CD4-positive, alpha-beta T cell treated with Interleukin-12 subunit alpha and Interleukin-12 subunit beta, for 1 hour (primary cell): ENCODE measurements at places on chromosomes 5 and 9.

DNA sequence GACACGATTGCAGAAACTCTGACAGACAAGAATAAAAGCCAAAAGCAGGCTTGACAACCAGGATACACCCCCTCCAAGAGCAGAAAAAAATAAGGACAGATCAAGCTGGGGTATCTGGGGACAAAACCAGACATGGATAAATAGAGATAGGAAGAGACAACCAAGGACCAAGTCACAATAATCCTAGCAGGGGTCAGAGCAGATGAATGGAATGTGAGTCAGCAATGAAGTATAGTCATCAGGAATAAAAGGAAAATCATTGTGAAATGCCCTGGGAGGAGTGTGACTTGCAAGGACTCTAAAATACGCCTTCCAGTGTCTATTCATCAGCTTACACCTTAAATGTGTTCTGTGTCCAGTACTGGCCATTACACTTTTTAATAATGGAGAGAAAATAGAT, 206.8 kb downstream of the CAAP1 start:
- no peak for DNase-seq

GRCh38 chr9:31908158-31908890, 476.1 kb upstream of the ACO1 start:
- DNase-seq = no peak

DNA sequence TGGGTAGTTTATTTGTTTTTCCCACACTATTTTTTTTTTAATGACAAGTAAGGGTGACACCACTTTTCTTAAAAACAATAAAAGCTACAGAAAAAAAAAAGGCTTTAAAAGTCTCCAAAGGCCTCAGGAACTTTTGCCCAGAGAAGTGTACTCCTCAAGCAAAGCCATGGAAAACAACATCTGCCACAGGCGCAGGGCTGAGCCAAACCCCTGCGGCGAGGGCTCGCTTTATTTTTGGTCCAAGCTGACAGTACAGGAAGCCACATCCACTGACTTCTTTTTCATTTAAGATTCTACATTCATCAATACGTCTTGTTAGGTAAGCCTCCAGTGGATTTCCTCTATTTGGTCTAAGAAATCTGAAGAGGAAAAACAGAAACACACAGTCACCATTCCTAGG, 51.9 kb upstream of the IFNK start:
- DNase-seq = no peak

DNA sequence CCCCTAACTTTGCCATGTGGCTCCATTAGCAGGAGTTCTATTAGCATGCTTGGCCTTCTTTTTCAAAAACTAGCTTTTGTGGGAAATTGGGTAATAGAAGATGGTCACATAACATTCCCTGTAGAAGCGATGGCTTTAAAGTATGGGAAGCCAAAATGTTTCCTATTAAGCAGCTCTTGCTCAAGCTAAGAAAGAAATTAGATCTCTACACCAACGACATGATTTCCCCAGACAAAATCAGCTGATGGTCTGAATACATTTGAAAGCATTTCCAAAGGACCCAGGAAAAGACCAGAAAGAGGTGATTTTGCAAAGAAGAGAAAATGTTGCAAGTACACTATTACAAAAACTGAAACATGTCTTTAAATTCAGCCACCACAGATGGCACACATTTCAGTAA, 4.8 kb upstream of the NFIL3 start:
- DNase-seq = no peak

GRCh38 chr5:1007221-1007680, 1.4 kb upstream of the NKD2 start:
- no peak for DNase-seq

GRCh38 chr9:78453450-78453849, 156.5 kb downstream of the PSAT1 start:
- no peak for DNase-seq

GRCh38 chr9:86183229-86184137, 76.0 kb downstream of the C9orf153 start:
- no peak for DNase-seq

DNA sequence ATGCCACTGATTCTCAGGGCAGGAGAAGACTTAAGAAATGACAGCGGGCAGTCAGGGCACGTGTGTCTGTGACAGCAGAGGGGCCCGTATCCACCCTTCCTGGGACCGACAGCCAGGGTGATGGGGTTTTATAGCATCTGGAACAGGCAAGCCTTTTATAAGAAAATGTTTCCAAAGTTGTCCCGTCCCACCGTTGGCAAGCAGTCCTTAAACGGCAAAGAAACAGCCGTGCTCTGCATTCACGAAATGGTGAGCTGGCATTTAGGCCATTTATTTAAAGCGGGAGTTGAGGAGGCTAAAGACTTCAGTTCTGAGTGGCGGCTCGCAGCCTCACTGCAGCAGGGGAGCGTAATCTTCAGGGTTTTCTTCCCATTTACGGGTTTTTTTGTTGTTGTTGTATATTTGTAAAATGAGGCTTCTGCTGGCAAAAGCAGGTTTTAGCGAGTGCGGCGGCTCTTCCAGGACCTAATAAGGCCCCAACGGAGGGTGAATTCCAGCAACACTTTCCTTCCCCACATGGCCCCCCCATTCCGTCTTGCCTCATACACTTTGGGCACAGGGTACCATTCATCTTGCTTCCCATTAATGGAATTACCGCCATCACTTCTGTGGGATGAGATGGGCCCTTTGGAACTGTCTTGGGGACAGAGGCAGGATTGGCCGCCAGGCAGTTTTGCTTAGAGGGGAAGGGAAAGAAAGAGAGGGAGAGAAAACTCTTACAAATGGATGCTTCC, 15.8 kb downstream of the NEK6 start:
- no peak for DNase-seq

DNA sequence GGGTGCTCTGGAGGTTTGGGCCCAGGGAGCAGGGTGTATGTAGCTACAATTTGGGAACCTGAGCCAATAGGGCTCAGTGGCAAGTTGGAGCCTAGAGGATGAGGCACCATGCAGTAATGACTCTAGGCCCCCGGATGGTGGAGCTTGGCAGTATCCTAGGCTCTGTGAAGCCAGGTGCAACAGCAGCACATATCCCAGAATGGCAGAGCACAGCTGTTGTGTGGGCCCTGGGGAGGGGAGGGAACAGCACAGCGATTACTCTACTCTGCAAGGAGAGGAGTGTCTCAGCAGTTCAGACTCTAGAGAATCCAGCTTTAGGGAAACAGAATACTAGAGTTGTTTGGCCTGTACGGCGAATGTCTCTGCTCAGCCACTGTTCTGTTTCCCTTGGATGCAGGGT, 56.1 kb downstream of the LRRTM2 start:
- DNase-seq = no peak

DNA sequence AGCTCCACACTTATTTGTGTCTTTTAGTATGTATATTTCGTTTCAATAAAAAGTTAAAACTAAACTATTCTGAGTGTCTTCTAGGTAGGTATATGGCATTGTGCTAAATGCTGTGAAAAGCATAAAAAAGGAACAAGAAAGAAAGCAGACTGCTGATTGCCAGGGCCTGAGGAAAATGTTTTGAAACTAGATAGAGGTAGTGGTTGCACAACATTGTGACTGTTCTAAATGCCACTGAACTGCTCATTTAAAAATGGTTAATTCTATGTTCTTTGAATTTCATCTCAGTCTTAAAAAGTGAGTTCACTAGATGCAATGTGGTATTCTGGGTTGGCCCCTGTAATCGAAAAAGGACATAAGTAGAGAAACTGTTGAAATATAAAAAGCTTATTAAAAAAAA, 2.6 kb upstream of the ALAD start:
- DNase-seq = no peak

DNA sequence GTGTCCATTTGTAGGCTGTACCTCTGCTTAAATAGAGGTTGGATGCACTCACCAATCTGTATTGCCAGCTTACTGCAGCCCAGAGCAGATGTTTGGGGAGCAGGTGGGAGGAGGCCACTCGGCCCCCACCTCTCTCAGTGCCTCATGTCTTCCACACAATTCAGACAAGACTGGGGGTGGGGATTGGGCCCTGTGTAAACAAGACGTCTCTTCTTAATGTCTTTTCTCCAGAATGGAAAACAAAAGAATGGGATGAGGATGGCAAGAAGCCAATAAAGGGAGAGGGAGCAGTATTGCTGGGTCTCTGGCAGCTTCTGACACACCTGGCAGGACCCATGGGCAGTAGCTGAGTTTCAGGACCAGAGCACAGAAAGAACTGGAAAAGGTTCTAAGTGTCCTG, 64.9 kb downstream of the SIL1 start:
- DNase-seq = no peak

GRCh38 chr5:67409126-67409777, 212.7 kb upstream of the CD180 start:
- no peak for DNase-seq

DNA sequence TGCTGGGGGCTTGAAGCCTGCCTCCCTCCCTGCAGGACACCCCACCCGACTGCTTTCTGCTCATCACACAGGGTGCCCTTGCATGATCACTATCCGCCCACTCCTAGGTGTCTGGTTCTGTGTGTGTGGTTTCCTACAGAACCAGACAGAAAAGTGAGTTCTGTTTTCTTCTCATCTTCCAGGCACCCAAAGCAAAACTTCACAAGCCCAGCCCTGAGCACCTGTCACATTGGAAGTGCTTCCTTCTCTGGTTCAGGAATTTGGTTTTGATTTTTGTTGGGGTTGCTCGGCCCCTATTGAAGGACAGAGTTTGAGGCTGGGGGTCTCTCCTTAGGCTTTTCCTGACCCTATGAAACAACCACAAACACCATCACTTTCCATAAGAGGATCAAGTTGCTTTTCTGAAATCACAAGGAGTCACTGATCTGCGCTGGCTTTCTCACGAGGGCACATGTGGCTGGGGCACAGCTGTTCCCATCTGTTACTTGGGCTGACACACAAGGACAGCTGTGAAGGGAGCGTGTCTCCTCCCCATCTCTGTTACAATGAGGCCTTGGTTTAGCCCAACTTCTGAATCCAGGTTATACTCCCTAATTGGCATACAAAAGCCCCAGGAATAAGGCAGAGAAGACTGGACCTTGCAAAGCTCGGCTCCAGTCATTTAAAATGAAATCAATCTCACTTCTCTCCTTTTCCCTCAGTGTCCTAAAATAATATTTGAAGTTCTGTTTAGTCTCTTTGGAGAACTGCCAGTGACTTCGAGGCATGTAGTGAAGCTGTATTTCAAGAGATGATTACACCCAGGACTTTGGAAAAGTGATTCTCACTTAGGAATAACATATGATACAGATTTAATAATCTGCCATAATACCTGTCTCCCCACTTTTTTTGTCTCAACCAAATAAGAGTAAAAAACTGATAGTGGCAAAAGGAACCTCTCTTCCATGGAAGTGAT, 213.1 kb upstream of the GAS1 start:
- DNase-seq = no peak

- DNase-seq = no peak
Observed at GRCh38 chr5:12848709-12849108, 944.5 kb upstream of the CTNND2 start.

DNA sequence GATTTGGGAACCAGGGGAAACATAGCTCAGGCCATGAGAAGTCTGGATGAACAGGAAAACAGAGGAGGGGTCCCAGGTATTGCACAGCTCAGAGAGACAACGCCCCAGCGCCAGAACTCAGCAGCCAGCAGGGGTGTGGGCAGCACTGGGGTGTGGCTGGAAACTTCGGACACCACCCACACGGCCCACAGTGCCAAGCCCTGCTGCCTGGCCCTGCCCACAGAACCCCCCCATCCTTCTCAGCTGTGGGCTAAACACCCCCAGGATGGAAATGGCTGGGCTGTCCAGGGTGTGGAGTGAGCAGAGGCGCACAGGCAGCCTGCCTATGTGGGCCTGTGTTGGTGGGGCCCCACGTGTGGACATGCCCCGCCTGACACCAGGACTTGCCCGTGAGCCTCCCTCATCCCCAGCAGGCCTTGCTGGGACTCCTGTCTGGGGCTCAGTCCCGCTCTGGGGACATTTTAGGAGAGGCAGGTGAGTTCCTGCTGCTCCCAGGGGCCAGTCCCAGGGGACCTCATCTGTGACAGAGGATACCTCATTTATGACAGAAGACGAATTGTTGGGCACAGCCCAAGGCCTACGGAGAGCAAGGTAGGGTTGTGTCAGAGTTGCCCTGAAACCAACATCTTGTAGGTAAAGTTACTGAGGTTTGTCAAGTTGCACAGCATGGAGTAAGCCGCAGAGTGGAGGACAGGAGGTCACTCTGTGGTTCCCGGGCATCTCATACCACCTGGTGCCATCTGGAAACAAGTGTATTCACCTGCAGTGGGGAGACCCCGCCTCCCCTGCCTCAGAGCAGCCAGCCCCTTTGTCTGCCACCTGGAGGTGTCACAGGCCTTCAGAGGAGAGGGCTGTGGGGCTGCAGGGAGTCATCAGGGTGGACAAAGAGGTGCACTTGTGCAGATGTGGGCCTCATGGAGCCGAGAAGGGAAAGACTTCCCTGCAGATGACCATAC, 183.2 kb downstream of the AUH start:
- DNase-seq = no peak

DNA sequence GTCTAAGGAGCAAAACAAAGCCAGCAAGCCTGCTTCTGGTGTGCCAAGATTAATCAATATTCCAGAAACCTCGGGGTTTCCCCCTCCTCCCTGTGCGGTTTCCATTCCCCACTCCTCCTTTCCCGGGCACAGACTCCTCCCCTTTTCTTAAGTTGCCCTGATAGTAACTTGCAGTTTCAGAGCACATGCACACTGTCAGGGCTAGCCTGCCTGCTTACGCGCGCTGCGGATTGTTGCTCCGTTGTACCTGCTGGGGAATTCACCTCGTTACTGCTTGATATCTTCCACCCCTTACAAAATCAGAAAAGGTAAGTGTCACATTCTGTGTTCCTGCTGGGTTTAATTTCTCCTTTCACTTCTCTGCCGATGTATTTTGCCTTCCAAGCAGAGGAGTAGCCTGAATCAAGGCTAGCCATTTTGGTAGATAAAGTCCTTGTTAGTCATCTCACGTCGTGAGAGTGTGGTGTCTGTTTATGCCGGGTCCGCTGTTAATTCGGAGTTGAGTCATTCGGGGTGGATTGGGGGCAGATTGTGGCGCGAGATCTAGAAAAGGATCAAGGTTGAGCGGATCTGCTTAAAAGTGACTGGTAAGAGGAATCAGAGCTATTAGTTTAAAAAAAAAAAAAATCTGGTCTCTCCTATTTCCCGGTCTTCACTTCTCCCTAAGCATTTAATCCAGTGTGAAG, at the start of gene SLC1A3:
TSS of gene SLC1A3 (plus strand) at position 179 of the 686 bp plus-strand sequence. CDS start 1,818 bp downstream, outside the sequence.
- DNase-seq = no peak

- no peak for DNase-seq
Observed at GRCh38 chr9:82168585-82168984, 180.0 kb downstream of the SPATA31D1 start.

DNA sequence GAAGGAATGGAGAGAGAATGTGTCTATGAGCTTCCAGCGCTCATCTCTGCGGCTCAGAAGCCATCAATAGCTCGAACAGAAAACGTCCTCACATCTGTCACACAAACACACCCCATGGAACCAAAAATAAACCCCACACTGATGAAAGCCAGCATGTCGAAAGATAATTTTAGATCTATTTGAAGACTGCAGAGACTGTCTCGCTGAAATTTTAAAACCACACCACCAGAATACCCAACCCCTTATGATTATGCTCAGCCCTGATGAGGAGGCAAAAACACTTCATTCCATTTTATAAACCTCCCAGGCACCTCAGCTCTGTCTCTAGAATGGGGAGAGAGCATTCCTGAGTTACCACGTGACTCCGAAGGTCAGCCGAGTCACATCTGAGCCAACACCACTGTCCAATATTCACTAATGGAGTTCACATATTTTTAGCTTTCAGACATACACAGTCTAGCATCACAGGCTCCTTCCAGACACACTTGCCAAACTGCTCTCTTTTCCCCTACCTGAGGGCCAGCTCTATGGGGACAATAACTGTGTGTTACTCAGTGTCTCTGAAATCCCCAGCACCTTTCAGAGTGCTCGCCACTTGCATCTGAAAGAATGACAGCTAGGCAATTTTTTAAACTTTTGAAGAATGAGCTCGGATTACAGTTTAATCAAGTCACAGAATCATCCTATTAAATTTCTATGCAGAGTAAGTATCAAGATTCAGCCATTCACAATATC, 63.2 kb downstream of the SERINC5 start:
- DNase-seq = no peak

- no peak for DNase-seq
Observed at GRCh38 chr5:164332349-164333196, 827.2 kb downstream of the MAT2B start.
